IPS DF 6.9 (cell line): ENCODE measurements at places on chromosomes 4 and X.
A peak's percentile ranks its signal among the peaks of the same experiment; 100 is the strongest.

- DNase-seq: no peak
These were observed 2414.2 kb downstream of the PCDH7 start for GRCh38 chr4:33134366-33134765.

DNA sequence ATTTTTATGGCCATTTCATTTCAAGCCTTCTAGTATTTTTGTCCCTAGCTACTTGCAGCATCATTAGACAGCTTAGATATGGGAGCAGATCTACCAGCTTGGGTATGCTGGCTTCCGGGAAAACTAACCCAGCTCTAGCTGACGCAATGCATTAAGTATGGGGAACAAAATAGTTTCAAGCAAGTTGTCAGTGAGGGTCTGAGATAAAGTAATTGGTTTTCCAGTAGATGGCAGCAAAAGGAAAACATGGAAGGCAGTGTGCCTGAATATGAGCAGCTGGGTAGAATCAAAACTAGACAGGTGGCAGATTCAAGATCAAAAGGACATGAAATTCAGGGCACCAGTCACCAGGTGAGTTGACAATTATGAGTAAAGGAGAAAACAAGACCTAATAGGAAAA, 340.9 kb upstream of the CTSO start:
- peak; percentile 16 for DNase-seq

DNA sequence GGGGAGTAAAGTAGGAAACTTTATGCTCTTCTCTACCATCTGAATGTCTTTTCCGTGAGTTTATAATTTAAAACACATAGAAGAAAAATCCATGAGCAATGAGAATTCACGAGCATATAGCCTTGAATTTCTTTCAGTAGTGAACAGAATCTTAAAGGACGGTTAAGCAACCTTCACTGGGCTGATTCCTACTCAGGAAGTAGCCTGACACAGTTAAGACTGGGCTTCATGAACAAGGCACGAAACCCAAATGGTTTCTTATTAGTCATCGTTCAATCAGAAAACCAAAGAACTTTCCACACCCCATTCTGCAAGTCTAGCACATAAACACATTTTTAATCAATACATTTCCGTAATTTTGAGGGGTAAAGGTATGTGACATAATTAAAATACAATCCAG, 95.8 kb downstream of the SH3KBP1 start:
- DNase-seq: no peak

DNA sequence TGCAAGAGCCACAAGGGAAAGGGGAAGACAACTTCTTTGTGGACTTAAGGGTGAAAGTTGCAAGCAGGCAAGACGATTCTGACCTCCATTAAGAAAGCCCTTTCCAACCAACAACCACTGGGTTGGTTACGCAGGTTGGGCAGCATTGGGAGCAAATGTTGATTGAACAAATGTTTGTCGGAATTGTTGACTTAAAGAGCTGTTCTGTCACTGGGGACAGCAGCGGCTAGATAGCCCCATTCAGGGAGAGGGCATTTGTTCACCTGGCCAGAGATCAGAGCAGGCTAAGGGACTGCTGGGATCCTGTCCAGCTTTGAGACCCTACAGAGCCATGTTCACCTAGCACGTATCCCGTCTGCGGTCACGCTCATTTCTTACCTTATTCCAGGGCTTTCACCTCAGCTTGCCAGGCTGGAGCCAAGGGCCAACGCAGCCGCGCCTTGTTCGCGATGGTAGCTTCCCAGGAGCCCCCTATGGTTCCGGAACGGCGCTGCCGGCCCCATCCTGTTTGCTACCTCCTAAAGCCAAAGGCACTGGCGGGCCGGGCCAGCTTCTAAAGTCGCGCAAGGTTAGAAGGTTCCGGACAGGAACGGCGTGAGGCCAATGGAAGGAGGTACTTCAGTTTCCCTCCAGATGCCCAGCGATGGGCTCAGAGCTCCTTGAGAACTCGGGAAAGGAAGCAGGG, 24.6 kb downstream of the F9 start:
- no peak for DNase-seq

DNA sequence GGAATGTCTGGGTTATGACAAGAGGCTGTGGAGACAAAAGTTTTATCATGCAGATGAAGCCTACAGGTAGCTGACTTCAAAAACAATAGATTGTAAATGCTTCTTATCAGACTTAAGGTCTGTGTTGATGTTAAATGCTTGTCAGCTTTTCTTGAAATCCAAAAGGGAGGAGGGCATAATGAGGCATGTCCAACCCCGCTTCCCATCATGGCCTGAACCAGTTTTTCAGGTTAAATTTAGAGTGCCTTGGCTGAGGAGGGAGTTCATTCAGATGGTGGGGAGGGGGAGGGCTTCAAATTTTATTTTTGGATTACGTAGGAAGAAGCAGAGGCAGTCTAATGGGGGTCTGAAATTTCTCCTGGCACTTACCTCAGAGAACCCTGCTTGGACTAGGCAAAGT, 207.7 kb upstream of the HDX start:
- DNase-seq: no peak

- no peak for DNase-seq
These were observed 65.6 kb downstream of the SYNPO2 start for GRCh38 chr4:118954246-118954645.

DNA sequence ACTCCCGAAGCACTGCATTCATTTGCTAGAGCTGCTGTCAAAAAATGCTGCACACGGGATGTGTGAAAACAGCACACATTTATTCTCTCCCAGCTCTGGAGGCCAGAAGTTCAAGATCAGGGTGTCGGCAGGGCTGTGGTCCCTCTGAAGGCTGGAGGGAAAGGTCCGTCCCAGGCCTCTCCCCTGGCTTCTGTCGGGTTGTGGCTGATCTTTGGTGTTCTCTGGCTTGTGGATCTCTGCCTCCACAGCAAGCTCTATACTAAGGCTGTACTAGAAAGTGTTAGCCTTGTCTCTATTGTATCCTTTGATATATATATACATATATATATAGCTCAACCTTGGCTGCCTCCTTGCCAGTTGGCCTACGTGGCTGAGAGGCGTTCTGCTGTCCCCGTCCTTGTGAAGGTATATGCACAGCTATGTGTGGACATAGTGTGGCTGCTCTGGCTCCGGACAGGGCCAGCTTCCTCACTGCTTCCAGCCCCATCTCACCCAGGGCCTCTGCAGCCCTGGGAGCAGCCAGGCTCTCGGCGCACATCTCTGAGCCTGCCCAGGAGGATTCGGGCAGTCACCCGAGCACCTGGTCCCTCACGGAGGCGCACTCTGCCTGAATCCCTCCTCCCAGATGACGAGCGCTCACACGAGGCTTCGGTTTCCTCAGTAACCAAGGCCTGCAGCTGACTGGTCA, 15.0 kb upstream of the DUSP9 start:
- DNase-seq: no peak

DNA sequence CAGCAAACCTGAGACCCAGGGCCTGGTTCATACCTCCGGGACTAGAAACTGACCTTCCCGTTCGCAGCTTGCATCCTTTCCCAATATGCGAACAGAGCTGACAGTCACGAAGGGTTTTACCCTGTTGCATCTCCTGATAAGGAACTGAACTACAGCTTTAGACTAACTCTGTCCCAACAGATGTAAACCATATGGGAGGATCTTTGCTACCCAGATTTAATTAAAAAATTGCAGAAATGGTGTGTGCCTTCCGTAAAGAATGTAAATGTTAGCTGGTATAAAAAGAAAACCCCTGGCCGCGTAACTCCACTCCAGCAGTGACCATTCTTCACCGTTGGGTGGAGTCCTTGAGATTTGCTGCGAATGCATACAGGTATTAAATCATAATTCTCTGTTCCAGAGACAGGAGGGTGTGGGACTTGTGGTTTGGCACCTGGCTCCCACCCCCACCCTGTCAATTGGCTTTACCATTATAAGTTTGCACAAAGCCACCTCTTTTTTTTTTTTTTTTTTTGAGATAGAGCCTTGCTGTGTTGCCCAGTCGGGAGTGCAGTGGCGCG, 40.6 kb upstream of the SORCS2 start:
- DNase-seq: no peak

DNA sequence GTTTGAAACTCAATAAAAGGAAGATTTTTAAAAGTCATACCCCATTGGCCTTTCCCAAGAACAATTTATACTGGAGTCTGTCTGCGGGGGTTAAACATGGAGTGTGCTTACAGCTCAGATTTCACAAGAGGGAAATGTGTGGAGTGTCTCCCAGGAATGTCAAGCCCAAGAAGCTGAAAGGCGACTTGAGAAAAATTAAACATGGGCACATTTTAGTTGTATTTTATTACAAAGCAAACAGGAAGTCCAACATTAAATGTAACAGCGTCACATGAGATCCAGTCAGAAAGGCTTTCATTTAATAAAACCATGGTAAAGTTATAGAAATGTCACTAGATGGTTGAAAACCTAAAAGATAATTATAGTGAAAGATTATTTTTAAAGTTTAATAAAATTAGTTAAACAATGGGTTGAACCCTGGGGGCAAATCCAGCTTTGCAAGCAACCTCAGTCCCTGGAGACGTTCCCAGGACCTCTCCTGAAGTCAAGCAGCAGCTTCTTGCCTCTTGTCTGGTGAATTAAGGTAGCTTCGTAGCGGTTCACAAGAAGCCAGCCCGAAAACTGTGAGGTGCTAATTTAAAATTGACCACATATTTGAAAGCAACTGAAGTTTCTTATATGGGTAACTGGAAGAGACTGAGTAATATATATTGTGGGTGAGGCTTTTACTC, 168.4 kb upstream of the EDNRA start:
- no peak for DNase-seq

- DNase-seq: no peak
These were observed 262.6 kb downstream of the C4orf33 start for GRCh38 chr4:129358571-129358970.

DNA sequence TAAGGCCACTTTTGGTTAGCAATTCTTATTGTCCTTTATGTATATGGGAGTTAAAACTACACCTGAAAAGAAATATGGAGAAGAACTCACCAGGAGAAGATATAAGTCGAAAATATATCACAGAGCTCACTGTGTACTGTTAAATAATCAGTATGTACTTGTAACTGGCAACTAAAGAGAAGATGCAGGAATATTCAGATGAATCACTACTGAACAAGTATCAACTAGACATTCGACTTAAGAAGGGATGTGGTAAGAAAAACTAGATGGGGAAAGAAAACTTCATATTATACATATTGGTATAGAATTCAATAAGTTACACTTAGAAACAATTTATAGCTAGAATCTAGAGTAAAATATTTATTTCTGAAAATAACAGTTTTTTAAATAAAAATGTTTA, 230.0 kb downstream of the CAMK2D start:
- DNase-seq: no peak

GRCh38 chrX:7446815-7447214, 298.9 kb upstream of the PUDP start:
- DNase-seq: no peak

DNA sequence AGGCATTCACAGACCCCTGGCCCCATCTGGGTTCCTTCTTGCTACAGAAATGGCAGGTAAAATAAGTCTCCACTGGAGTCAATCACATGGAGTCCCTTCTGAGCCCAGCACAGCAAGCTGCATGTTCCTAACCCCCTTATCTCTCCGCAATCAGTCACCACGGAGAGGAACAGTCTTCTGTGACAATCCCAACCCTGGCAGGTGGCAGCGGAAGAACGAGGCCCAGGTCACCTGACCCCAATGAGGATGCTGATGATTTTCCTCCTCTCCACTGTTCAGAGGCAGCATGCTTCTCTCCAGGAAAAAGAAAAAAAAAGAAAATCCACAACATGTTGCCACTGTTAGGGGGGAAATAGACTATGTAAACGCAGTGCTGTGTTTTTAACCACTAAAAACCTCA, 50.1 kb downstream of the TSPAN5 start:
- DNase-seq: no peak

DNA sequence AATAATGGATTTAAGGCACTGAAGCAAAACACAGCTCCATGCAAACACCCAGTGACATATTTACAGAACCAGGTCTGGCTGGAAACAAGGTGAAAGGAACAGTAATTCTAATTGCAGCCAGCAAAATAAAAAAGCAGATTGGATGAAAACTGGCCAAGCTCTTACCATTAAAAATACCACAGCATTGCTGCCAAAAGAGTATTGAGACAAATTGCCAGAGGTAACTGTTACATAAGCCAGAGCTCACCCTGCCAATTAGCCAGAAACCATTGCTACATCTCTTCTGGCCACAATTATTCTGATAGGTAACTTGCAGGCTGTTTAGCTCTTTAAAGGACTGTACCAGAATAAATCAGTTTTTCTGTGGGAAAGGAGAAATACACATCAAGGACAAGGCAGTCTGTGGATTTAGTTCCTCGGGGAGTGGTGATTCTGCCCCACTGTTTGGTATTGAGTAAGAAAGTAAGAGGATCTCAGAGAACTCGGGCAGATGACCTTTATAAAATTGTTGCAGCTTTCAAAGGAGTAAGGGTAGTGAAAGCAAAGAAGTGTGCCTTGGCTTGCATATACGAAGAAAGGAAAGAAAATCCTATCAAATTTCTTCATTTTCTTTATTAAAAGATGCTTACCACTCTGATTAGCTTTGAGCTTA, 369.5 kb downstream of the PPP3CA start:
- no peak for DNase-seq

DNA sequence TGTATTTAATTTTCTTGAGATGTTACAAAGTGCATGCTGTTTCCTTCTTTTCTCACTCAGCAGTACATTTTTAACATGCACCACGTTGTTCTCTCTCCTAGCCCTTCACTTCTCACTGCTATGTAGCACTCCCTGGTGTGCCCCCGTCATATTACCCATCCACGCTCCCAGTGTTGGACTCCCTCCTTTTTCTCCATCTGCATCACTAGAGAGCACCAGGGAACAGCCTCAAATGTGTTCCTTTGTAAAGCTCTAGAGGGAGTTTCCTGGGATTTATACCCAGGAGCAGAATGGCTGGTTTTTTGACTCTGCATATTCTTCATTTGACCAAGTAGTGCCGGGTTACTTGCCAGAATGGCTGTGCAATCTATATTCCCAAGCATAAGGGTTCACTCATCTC, 240.3 kb upstream of the ANXA3 start:
- DNase-seq: no peak

GRCh38 chrX:124226129-124226528, 106.3 kb upstream of the TEX13D start:
- DNase-seq: no peak

GRCh38 chr4:176558661-176559060, 234.1 kb downstream of the VEGFC start:
- no peak for DNase-seq

DNA sequence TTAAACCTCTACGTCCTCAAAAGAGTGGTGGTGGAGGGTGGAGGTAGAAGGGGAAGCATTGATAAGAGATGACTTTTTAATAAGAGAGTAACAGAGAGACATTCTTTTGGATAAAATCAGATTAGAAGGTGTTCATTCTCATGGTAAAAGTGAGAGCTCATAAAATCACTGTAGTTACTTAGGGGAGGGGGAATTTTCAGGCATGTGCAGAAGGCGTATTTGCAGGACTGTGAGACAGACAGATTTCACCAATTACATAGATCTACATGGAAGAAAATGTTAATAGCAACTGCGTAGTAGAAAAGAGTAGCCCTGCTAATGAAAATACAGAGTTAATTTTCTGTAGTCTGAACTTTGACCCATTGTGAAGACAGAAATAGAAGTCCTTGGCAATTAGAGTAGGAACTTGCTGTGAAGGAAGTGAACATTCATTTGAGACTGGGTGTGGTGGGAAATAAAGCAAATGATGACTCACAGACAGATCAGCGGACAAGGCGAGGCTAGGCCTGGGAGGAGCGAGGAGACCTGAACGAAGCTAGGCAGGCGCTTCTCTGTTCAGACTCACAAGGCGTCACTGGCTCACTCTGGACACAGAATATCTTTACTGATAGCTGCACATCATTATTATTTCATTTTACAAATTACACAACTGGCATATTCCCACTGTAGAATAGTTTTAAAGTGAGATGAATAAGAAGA, 57.2 kb upstream of the FAM9C start:
- DNase-seq: no peak
